ENCODE measurements at places on chromosomes 7 and 10.

- DNase-seq = no peak
Measured at GRCh38 chr7:7433811-7434210, 101.9 kb downstream of the COL28A1 start.

DNA sequence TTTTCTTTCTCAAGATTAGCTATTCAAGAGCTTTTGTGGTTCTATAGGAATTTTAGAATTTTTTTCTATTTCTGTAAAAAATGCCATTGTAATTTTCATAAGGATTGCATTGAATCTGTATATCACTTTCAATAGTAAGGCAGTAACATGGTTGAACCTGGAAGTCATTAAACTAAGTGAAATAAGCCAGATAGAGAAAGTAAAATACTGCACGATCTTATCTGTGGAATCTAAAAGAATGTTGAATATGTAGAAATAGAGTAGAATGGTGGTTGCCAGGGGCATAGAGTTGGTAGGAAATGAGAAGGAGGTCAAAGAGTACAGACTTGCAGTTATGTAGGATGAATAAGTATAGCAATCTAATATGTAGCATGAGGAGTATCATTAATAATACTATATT lies 1073.5 kb upstream of the LRRN3 start:
- DNase-seq = no peak

GRCh38 chr7:49001610-49002033 lies 77.3 kb downstream of the CDC14C start:
- DNase-seq = no peak

DNA sequence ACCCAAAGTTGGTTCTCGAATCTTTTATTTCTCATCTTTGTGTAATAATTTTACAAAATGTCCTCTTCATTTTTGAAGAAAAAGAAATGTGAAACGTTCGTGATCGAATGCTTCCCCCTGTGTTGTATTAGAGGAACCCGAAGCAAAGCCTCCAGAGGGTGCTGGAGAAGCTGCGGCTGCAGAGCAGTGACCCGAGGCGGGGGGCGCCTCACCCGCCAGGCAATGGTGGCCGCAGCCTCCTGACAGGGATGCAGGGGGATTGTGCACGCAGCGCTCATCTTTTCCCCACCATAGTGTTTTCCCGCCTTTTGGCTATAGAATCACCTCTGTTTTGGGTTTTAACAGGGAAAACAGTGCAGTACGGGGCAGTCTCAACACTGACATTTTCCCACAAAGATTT lies 307.5 kb upstream of the ANKRD30A start:
- DNase-seq = no peak

DNA sequence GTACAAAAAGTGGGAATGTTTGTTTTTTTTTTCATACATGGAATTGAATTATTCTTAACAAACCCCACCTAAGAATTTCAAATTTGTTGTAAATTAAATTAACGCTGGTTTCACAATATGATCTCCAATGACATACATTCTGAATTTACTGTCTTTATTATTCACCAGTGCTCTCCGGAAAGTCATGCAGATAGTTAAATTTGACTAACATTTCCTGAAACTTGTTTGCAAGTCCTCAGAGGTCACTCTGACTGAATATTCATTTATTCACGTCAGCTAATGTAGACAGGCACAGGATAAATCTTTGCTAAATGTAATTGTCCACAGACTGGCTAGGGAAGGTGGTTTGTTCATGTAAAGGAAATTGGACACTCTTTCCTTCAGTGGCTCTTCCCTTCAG lies 730.4 kb downstream of the PHTF2 start:
- DNase-seq = no peak

DNA sequence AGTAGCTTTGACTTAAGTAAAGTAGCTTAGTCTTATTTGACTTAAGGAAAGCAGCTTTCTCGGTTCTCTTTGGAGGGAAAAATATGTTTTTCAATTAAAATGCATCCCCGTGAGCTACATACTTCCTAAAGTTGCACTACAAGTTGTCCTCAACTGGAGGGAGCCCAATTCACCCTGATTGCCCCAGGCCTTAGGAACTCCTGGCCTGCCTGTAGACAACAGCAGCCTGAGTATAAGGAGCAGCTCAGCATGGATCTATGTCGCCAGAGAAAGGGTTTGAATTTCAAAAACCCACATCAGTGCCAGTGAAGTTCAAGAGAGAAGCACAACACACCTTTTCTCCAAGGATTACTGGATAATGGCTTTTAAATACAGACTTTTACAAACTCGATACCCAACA lies 772.0 kb downstream of the TNS3 start:
- DNase-seq = no peak

DNA sequence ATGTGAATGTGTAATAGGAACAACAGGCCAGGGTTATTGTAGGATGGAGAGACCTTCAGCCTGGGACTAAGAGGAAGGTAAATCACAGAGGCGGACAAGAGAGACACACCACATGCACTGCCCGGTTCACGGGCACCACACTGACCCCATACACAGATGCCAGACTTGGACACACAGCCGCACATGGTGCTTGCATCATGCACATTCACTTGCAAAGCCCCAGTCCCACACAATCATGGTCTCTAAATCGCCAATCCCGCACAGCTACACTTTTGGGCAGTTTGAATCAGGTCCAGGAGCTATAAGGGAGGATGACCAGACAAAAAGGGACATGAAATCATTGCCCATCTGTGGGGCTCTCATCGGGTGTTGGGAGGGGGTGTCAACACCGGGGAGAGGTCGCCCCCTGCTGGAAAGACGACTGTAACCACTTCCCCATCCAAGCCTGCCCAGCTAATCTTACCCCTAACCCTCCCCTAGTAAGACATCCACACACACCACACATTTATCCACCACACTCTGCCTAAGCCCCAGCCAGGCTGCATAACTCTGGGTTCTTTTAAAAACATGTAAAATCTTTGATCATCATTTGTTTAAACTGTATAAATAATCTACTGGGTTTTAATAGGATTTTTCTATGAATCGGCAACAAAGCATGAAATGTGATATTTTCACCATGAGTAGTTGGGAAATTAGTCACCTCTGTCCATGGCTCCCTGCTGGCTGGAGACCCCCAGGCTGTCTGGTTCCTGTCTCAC lies 40.5 kb upstream of the SLF2 start:
- no peak for DNase-seq

DNA sequence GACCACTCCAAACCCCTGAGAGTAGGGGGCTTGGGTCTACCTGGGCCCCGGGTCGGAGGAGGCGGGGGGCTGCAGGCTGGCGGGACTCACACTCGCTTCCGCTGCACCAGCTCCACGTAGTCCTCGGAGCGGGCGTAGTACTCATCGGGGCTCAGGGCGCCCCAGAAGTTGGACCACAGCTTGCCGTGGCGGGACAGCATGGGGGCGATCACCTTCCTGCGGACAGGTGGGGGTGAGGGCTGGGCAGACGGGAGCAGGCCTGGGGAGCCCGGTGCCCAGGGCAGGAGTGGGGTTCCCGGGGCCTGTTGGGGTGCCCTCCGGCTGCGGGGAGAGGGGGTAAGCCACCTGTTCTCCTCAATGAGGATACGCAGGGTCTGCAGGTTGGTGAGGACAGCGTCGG lies 5.9 kb downstream of the PLOD3 start:
- DNase-seq = no peak

GRCh38 chr10:35375091-35375765 lies 38.9 kb downstream of the CCNY start:
- DNase-seq = no peak

GRCh38 chr10:103855424-103855823 lies at the start of gene SH3PXD2A:
Gene SH3PXD2A (minus strand): TSS chr10:103855576. CDS start chr10:103855266, 310 bp downstream.
- DNase-seq = no peak

- no peak for DNase-seq
Measured at GRCh38 chr7:3867863-3868262, 566.8 kb downstream of the SDK1 start.

GRCh38 chr10:33546031-33546430 lies 211.6 kb upstream of the NRP1 start:
- DNase-seq = no peak

DNA sequence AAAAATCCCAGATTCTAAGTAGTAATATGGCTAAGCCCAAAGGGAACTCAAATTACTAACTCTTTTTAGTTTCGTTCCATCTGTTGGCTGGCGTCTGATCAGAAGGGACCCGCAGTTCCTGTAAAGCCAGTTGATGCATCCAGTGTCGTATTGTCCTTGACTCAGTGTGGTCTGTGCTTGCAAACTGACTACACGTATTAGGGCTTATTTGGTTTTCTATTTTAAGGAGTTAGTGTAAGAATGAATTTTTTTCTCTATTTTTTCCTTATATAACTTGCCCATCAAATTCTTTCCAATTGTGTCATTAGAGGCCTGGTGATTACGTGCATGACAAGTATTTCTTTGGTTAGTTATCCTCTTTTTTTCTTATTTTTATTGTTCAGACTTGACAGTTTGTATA lies 9.7 kb downstream of the ABCA13 start:
- DNase-seq = no peak

GRCh38 chr7:74176555-74176954 lies 2.4 kb downstream of the EIF4H start:
- DNase-seq = no peak

- DNase-seq = no peak
Measured at GRCh38 chr10:68333440-68334431, 1.0 kb upstream of the PBLD start.

GRCh38 chr7:129136887-129137642 lies 7.4 kb upstream of the TSPAN33 start:
- no peak for DNase-seq

GRCh38 chr7:158366346-158366745 lies 221.3 kb downstream of the PTPRN2 start:
- DNase-seq = peak; percentile 56

DNA sequence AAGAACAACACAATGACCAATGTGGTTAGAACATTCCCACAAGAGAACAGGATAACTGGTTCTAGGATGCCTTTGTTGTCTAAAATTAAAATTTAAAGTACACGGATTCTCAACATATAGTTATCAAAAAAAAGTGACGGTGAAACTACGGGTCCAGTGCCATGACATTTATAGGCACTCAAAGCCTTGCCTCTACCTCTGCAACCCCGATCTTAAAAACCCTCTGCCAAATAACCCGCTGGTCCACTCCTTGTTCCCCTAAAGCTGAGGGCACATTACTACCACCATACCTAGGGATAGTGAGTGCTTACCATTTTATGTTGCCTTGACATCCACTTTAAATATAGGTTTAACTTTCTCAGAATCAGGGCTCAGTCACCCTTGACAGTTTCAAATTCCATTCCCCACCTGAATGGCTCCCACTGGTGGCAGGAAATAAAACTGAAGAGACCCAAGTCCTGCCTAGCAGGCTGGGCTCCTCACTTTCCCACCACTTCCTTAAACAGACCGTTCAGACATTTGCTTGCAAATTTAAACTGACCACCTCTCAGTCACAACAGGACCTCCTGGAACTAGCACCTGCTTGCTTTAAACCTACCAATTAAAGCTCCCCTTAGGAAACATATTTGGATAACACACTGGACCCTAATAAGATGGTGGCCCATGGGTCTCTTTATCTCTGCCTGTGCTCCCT lies 169.9 kb upstream of the ASAH2 start:
- no peak for DNase-seq

- DNase-seq = no peak
Measured at GRCh38 chr7:87511510-87511909, 36.0 kb upstream of the ABCB4 start.

All from anterior cingulate cortex (tissue), 58 donors.